Muscle of leg (tissue), 16 donors: ENCODE measurements at places on chromosomes 1 and 21. TPM values are rescaled to one million over a fixed set of nuclear protein-coding genes. Genes with fewer than 3 reads are reported as not detected.
A peak's percentile ranks its signal among the peaks of the same experiment; 100 is the strongest.

The SLC1A7 gene
- total RNA-seq: not detected

DNA sequence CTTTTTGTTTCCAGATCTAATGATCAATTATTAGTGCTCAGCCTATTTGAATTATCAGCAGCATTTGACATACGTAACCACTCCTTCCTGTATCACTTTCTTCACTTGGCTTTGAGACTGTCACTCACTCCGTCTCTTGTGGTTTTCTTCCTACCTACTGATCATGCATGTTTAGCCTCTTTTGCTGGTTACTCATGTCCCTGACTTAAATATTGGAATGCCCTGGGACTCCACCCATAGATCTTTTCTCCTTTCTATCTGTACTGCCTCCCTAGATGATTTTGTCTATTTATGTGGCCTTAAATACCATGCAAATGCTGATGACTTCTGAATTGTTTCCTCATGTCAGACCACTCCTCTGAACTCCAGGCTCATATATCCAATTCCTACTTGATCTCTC is 57.7 kb upstream of the PDE4B start:
- no peak for DNase-seq
- H3K4me1 ChIP-seq: no peaks in the 10 kb centered on the region
- no peak overlapping the region for H3K27ac ChIP-seq
- no peaks in the 10 kb centered on the region for H3K27me3 ChIP-seq

DNA sequence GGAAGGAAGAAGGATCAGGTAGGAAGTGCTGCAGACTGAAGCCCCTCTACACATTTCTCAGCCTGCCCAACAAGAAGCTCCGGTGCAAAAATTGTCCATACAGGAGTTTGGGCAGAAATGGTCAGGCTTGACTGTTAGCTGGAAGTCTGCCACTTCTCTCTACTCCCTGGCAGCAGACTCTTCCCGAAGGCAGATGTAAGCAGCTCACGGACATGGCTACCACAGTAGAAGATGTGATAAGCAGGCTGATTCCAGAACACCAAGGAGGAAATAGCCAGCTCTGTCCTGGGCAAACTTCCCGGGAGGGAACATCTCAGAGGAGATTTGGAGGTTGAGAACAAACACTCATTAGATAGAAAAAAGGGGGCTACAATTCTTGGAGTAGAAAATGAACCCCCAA is 52.6 kb downstream of the TRABD2B start:
- peaks cover 2% of the 10 kb centered on the region for H3K27me3 ChIP-seq
- no peak overlapping the region for H3K27ac ChIP-seq
- DNase-seq: peak; percentile 40
- H3K4me3 ChIP-seq: no peak overlapping the region
- peaks cover 13% of the 10 kb centered on the region for H3K4me1 ChIP-seq

The SPRTN gene
- 8.1 TPM for total RNA-seq

DNA sequence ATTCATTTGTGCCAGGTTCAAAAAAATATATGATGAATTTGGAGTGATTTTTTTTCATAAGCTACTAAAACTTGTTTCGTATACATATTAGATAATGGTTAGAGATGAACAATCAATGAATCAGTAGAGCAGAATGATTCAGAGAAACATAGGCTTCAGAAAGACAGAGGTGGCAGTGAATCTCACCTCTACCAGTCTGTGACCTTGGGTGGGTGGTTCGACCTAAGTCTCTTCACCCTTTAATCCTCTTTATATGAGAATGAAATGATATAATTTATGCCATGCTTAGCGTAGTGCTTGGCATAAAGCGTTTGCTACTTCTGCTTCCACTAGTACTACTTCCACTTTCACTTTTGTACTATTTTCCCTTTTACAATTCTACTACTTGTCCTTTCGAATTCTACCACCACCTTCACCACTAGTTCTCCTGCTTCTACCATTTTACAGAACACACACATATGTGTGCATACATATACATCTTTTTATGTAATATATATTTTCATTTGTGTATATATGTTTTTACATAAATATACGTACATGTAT is 45.1 kb downstream of the FYB2 start:
- no peaks in the 10 kb centered on the region for H3K36me3 ChIP-seq
- no peaks in the 10 kb centered on the region for H3K4me1 ChIP-seq
- DNase-seq: no peak

The CD247 gene
- 0.31 TPM for total RNA-seq

The ARID1A gene
- total RNA-seq: 22.1 TPM

- DNase-seq: peak; percentile 8
- no peak overlapping the region for H3K27ac ChIP-seq
- no peak overlapping the region for H3K4me3 ChIP-seq
- H3K27me3 ChIP-seq: no peaks in the 10 kb centered on the region
- no peaks in the 10 kb centered on the region for H3K4me1 ChIP-seq
Observed at GRCh38 chr1:238954865-238955264, 431.5 kb upstream of the CHRM3 start.

- H3K4me3 ChIP-seq: no peak overlapping the region
- H3K4me1 ChIP-seq: peaks cover 33% of the 10 kb centered on the region
- peaks cover 5% of the 10 kb centered on the region for H3K36me3 ChIP-seq
- H3K27ac ChIP-seq: no peak overlapping the region
- H3K27me3 ChIP-seq: peaks cover 6% of the 10 kb centered on the region
Observed at GRCh38 chr21:42226626-42227025, 7.7 kb downstream of the ABCG1 start.

DNA sequence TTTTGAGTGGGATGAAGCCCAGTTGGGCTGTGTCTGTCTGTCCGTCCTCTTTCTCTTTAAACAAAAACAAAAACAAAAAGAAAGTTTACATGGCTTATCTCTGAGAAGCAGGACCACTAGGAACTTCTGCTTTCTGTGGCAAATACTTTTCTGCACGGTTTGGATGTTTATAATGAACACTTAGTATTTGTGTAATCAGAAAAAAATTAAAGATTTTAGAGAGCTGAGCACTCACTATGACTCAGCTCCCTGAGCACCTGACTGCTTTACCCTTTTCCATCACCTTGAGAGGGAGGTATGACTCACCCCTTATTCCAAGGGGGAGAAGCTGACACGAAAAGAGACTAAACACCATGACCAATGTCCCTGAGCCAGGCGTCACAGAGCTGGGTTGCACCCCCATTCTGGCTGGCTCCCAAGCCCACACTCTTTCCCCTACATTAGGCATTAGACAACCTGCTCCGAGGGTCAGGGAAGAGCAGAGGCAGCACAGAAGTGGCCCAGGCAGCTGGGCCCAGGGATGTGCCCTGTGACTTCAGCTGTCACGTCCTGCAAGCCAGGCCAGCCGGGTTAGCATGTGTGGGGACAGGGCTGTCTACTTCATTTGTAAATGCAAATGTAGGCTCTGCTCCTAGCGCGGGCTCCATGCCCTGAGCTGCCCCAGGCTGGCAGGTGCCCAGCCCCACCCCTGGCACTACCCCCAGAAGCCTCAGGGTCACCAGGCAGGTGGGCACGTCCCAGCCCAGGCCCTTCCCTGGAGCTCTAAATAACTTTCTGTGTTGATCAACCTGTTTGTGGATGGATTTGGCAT is 30.4 kb downstream of the RAP1GAP start:
- H3K27ac ChIP-seq: no peak overlapping the region
- no peaks in the 10 kb centered on the region for H3K36me3 ChIP-seq
- peaks cover 11% of the 10 kb centered on the region for H3K27me3 ChIP-seq
- no peak overlapping the region for H3K4me3 ChIP-seq
- peak; percentile 43 for DNase-seq

GRCh38 chr1:29565490-29565889 is 329.2 kb downstream of the PTPRU start:
- no peak overlapping the region for H3K27ac ChIP-seq
- no peaks in the 10 kb centered on the region for H3K4me1 ChIP-seq
- H3K36me3 ChIP-seq: no peaks in the 10 kb centered on the region
- no peak for DNase-seq
- H3K27me3 ChIP-seq: no peaks in the 10 kb centered on the region
- H3K4me3 ChIP-seq: no peak overlapping the region

GRCh38 chr1:241706257-241706656 is 54.2 kb downstream of the WDR64 start:
- no peak for DNase-seq
- no peak overlapping the region for H3K27ac ChIP-seq
- no peaks in the 10 kb centered on the region for H3K27me3 ChIP-seq

DNA sequence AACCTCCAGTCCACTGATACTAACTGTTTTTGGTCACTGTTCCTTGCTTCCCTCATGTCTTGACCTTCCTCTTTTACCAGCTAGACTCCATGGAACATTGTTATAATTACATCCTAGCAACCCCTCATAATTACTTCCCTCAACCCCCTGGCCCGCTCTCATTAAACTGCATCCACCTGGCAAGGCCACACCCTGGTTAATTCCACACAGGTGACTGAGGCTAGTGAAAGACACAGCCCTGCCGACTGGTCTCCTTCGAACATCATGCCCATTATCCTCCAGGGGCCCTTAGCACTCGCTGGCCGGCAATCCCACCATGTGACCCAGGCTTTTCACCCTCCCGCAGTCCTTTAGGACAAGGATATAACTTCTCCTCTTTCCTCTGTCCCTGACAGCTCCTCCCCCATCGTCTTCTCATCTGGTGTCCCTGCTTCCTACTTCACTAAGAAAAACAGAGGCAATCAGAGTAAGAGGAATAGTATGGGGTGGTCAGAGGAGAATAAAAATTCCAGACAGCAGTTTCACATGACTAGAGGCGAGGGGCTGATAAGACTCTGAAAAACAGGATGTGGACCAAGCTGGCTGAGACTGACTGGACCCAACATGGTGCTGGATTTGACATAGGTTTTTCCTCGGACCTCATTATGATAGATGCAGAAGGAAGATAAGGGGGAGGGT is 8.8 kb upstream of the TENT5B start:
- no peak overlapping the region for H3K27ac ChIP-seq
- no peaks in the 10 kb centered on the region for H3K36me3 ChIP-seq
- H3K27me3 ChIP-seq: peaks cover 2% of the 10 kb centered on the region
- DNase-seq: no peak

DNA sequence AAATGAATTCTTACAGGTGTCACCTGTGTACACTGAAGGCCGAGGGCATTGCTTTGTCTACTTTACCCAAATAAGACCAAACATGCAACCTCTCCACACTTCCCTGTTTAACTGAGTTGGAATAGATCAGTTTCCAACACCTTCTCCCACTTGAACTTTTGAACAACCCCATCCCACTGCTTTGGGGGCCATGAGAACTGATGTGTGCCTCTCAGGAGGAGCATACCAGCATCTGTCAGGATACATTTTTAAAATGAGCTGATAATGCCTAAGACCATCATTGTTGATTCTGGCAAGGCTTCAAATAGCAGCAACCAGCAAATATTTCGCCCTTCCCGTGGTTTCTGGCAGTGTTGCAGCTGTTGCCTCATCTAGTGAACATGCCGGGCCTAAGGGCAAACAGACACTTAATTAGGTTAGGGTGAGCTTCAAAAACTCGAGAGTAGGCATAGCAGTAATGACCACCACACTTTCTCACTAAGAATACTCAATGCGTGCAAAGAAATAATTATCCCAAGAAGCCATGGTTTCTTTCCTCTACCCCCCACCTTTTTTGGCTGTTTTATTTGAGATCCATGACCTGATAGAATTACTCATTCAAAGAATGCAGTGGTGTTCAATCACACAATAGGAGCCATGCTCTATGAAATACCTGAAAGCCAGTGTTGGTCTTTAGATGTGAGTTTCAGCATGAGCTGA is 63.7 kb downstream of the MAP10 start:
- H3K36me3 ChIP-seq: no peaks in the 10 kb centered on the region
- DNase-seq: peak; percentile 4
- H3K4me3 ChIP-seq: no peak overlapping the region

The HAX1 gene
- 88.2 TPM for total RNA-seq

The CACHD1 gene
- 14.1 TPM for total RNA-seq

- no peak overlapping the region for H3K4me3 ChIP-seq
- peaks cover 18% of the 10 kb centered on the region for H3K27me3 ChIP-seq
- no peak for DNase-seq
- H3K27ac ChIP-seq: no peak overlapping the region
Observed at GRCh38 chr1:3377166-3377565, 77.3 kb upstream of the ARHGEF16 start.
